ENCODE measurements at places on chromosomes 16 and 17.

DNA sequence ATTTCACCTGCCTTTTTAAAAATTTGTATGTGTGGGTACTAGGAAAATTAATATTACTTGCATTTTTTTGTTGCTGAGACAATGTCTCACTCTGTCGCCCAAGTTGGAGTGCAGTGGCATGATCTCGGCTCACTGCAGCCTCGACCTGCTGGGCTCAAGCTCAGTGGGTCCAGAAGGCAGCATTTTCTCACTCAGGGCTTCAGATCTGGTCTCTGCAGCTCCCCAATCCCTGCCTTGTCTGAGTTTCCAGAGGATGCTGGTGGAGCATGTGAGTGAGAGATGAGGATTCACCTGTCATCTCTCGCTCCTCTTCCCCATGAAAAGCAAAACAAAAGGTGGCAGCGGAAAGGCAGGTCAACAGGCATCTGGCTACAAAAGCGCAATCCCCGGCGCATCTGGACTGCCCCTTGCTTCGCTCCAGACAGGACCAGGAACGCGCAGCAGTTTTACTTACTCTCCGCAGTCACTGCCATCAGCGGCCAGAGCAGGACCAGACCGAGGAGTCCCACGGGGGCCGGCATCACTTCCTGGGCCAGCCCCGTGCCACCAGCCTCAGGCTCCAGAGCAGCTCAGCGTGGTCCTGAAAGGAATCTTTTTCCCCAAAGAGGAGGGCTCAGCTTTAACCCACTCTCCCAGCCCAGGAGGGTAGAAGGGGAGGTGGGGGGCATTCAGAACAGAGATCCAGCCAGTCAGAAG, 59.9 kb downstream of the LITAF start:
- no peak for DNase-seq

DNA sequence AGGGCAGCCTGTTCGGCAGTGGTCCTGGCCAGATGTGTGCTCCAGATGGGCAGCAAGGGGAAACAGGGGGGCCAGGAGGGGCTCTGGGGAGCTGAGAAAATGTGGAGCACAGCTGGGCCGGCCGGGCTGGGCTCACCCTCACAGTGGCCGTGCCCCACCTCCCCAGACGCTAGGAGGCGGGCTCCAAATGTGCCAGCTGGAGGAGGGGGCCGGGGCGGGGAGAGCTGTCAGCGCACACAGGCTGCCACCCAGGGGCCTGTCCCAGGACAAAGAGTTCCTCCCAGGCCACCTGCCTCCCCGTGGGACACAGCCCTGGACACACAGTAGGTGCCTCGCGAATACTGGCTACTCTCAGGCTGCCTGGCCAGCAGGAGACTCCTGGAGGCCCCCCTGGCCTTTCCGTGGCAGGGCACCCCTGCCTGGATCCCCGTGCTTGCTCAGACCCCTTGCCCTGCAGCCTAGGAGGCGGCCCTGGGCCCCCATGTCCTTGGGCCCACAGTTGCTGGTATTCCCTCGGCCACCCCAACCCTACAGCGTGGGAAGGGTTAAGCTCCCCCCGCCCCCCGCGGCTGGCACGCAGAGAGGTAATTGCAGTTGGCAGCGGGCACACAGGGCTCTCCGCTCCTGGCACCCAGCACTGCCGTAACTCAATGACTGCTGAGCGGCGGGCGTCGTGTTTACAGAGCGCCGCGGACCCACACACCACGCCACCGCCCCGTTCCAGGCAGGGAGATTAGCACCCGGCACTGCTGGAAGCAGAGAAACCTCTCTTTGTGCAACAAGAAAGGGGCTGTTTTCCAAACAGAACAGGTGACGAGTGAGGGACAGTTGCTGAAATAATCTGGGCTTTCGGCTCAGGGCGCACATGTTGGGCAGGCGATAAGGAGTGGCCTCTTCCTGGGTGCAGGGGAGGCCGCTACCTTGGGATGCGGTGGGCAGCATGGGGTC, 32.2 kb downstream of the BAHCC1 start:
- DNase-seq, result no peak

DNA sequence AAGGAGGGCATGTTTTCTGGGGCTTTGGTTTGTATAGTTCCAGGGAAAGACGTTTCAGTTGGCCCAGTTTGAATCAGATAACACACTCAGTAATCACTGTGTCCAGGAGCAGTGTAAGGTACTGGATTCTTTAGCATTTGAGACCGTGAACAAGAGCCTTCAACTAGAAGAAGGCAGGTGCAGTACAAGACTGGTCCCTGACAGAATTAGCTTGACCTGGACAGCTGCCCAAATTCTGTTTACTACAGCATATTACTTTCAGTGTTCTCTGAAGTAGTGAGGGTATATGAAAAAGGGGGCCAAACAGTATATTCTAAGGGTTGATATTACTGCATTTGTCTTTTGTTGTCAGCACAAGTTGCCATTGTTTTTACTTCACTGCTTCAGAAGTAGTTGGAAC, 81.3 kb downstream of the COX10 start:
- DNase-seq, result no peak

- DNase-seq, result no peak
Observed at GRCh38 chr16:70250748-70251628, 752 bp downstream of the EXOSC6 start.

DNA sequence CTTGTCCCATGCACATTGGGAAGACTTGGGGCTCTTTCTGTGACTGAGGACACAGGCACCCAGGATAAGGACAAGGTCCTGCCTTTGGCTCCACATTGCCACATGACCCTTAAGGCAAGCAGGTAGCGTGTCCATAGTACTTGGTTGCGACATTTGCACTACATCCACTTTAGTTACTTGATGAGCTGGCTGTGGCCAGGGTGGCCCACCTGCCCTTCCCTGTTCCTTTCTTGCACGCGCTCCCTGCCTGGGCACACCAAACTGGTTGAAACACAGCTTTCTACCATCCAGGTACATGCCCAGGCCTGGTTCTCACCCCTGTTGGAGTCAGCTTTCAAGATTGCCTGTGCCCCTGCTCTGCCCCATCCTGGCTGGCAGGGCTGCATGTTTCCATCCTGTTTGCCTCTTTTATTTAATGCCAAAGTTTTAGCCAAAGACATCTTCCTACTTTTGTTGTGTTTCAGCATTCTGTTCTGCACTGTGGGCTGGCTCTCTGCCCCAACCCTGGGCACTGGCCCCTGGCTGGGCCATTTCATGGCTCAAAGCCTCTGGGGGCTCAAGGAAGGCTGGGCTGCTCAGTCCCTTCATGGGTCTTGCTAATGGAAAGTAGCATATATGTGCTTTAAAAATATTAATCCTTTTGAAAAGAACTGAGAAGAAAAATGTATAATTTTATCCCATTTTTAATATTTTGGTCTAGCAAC, 3.2 kb downstream of the B3GNT9 start:
- DNase-seq, result no peak

DNA sequence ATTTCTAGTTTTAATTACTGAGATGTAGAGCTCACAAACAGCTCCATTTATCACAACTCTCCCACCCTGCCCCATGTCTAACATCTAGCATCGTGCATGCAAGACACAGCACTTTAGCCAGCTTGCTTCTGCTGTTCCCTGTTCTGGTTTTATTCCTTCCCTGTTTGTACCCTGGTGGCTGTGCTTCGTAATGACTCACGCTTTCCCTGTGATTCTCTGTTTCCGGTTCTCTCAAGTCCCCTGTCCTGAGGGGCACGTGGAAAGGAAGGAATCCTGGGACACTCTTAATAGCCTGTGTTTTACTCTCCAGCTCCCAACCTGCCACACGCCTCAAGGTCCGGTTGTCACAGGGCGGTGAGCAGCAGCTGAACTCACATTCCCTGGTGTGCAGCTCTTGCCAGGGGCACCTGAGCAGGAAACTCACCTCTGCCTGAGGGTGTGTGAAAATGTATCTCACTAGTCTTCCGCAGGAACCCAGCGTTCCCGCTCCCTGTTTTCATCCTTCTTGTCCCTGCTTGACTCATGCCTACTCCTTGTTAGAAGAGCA, 10.6 kb downstream of the SHISA6 start:
- no peak for DNase-seq

GRCh38 chr16:12462426-12463280, 341.0 kb downstream of the CPPED1 start:
- no peak for DNase-seq

GRCh38 chr17:71446645-71447437, 674.0 kb upstream of the SOX9 start:
- DNase-seq, result no peak

DNA sequence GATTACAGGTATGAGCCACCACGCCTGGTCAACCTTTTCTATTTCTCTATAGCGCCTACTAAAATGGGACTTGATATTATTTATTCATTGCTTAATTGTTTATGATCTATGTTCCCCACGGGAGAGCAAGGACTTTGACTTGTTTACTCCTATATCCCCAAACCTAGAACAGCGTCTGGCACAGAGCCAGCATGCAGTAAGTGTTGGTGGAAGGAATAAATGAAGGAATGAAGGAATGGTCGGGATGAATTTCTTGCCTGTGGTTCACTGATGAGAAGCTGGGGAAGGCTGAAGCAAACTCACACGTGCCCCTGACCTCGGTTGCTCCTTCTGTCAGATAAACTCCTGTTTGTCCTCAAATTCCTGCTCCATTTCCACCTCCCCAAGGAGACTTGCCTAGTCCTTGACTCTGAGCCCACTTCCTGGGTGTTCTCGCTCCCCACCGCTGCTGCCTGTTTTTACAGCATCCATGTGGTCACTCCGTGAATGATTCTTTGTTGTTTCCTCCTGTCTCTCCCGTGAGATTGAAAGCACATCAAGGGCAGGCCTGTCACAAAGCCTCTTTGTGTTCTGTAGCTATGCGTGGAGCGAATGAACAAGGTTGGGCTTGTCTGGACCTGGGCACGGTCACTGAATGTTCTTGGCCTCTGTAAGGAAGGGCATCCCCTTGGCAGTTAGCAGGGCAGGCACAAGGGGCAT, 17.3 kb downstream of the C17orf100 start:
- DNase-seq, result no peak

GRCh38 chr16:20221208-20221607, 106.1 kb downstream of the GP2 start:
- DNase-seq, result no peak

DNA sequence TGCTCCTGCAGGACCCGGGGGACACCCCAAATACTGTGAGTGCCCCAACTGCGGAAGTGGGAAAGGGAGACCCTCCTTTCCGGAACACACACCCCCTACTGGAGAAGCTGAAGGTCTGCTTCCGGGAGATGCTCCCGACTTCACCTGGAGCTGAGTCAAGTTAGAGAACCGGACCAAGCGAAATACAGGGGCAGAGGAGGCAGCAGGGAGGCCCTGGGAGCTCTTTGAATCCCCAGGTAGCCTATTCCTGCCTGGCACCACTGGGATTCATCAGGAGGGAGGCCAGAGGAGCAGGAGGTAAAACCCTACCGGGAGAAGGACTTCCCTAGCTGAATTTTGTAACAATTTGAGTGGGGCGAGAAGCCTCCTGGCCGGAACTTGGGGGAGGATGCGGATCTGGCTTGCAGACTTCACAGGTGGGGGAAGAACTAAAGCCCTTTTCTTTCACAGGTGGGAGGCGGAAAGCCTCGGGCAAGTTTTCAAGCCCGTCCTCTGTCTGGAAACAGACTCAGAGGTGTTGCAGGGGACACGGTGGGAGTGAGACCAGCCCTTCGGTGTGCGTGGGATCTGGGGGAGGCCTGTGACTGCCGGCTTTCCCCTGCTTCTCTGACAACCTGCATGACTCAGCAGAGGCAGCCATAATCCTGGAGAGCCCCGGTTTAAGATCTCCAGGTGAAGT, 22.4 kb upstream of the TEKT1 start:
- DNase-seq, result no peak

DNA sequence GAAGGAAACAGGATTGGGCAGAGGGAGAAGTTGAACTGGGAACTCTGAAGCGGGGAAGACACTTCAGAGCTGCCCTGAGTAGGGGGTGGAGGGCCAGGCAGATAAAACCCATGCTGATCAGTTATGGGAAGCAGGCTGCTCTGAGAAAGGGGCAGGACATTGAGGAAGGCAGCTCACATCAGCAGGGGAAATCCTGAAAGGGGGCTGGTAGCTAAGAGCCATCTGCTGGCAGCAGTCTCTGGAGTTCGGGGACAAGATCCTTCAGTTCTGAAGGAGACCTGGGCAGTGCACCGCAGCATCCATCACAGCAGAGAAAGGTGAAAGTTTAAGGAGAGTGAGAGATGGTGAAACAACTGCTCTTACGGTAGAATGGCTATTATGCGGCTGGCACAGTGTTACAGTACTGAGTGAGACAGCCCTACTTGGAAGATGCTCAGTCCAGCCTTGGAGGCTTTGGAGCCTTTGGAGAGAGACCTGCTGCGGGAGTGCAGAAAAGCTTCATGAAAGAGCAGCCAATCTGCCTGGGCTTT, 5.4 kb upstream of the KIF18B start:
- no peak for DNase-seq

DNA sequence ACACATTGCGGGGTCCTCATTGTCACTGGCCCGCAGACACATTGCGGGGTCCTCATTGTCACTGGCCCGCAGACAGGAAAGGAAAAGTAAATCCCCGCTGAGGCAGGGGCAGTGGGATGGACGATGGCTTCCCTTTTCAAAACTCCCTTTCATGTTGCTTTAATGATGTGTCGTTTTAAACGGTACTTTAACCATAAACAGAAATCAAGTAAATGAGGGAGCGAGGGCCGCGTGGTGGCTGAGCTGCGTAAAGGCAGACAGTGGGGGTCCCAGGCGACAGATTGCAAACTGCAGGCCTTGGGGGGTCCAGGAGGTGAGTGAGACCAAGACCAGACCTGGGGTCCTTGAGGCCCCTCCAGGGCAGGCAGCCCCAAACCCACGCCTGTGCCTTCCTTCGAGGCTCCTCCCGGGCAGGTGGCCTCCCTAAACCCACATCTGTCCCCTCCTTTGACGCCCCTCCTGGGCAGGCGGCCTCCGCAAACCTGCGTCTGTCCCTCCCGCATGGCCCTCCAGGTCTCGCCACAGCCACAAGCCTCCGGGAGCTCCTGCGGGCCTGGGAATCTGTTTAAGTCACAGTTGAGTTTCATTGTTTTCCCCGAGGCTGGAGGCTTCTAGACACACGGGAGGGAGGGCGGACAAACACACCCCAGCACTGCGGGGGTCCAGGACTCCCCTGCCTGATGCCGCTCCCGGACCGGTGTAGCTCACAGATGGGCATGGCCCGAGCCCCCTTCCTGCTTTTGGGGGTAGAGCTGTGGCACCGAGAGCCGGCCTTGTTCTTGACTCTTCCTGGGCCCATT, 7.3 kb downstream of the PIEZO1 start:
- DNase-seq, result no peak

DNA sequence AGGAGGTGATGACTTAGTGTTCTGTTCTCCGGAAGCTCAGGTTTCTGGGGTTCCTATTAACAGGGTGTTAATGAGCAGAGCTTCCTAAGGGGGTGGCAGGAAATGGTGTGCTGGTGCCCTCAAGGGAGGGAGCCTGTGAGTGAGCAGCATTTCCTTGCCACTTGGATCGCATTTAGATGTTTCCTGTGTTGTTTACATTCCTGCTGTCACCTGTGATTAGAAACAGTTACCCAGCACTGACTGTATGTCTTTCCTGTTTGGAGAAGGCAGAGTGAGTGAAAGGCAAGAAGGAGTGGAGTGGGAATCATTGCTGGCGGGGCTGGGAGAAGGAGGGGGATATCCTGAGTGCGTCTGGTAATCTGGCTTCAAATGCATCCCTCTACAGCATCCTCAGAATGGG, 214.6 kb downstream of the CCDC182 start:
- DNase-seq, result no peak
